ENCODE measurements at places on chromosomes 6 and 20.

- peak; percentile 79 for DNase-seq
Measured at GRCh38 chr6:24493945-24494820, 586 bp upstream of the ALDH5A1 start.

DNA sequence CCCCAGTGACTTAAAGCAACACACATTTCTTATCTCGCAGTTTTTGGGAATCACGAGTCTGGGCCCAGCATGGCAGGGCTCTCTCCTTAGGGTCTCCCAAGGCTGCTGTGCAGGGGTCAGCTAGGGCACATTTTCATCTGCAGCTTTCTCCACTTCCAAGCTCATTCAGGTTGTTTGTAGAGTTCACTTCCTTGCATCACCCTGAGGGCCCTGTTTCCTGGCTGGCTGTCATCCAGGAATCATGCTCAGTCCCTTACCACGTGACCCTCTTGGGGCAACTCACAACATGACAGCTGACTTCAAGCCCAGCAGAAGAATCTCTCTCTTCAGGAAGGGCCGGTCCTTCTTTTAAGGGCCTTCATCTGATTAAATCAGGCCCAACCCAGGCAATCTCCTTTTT is 21.3 kb downstream of the SNAP25 start:
- DNase-seq = no peak

DNA sequence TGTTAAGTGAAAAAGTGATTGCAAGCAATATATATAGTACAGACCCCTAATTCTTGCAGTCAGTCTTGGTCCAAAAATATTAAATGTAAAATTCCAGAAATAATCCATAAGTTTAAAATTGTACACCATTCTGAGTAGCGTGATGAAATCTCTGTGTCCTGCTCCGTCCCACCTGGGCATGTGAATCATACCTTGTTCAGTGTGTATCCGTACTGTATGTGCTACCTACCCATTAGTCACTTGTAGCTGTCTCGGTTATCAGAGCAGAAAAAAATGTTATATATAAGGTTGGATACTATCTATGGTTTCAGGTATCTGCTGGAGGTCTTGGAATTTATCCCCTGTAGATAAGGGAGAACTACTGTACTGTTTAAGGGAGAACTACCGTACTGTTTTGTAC is 16.3 kb downstream of the IRAK1BP1 start:
- no peak for DNase-seq

GRCh38 chr6:36927691-36928546 is 26.6 kb upstream of the PI16 start:
- DNase-seq = no peak

DNA sequence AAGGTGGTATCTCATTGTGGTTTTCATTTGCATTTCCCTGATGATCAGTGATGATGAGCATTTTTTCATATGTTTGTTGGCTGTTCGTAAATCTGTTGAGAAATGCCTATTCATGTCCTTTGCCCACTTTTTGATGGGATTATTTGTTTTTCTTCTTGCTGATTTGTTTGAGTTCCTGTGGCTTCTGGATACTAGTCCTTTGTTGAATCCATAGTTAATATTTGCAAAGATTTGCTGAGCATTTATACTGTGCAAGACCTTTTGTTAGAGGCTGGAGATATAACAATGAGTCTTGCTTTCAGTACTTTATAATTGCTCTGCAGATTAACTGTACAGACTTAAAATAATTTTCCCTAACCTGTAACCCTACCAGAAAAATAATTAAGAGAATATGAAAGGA is 35.6 kb downstream of the PDE7B start:
- no peak for DNase-seq

DNA sequence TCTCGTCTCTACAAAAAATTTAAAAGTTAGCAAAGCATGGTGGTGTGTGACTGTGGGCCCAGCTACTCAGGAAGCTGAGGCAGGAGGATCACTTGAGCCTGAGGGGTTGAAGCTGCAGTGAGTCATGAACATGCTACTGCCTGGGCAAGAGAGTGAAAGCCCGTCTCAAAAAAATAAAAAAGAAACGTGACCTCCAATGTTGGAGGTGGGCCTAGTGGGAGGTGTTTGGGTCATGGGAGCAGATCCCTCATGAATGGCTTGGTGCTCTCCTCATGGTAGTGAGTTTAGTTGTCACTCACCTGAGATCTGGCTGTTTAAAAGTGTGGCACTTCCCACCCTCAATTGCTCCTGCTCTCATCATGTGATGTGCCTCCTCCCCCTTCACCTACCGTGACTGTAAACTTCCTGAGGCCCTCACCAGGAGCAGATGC is 24.3 kb downstream of the RBL1 start:
- no peak for DNase-seq

DNA sequence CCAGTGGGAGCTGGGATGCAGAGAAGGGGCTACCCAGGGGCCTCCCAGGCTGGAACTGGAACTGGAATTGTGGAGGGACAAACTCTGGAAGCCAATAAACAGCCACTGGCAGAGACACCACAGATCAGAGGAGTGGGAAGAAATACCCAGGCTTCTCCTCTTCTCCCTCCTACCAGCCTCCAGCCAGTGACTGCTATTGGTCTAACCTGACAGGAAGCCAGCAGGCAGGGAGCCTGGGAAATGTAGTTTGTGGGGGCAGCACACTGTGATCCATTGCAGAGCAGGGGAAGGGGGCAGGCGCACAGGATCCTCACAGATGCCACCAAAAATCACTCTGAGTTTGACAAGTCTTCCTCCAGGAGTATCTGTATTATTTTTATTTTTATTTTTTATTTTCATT is 12.1 kb upstream of the MLN start:
- DNase-seq = peak; percentile 90

- no peak for DNase-seq
Measured at GRCh38 chr20:3510110-3510509, 39.3 kb downstream of the ATRN start.

DNA sequence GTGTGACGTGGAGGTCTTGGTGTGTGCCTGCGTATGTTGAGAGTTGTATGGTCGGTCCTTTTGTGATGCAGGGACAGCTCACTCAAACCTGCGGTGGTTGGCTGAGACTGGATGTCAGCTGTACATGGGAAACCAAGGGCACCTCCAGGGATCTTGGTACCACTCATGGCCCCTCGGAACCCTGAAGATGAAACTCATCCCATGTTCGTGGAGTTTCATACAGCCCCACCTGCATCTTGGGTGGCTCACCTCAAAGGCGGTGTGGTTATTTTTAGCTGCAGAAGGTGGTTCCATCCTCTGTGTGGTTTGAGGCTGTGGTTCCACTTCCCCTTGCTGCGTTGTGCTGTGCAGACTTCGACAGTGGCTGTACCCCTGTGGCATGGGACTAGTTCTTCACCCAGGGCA is 52.6 kb upstream of the SLC22A1 start:
- DNase-seq = no peak

DNA sequence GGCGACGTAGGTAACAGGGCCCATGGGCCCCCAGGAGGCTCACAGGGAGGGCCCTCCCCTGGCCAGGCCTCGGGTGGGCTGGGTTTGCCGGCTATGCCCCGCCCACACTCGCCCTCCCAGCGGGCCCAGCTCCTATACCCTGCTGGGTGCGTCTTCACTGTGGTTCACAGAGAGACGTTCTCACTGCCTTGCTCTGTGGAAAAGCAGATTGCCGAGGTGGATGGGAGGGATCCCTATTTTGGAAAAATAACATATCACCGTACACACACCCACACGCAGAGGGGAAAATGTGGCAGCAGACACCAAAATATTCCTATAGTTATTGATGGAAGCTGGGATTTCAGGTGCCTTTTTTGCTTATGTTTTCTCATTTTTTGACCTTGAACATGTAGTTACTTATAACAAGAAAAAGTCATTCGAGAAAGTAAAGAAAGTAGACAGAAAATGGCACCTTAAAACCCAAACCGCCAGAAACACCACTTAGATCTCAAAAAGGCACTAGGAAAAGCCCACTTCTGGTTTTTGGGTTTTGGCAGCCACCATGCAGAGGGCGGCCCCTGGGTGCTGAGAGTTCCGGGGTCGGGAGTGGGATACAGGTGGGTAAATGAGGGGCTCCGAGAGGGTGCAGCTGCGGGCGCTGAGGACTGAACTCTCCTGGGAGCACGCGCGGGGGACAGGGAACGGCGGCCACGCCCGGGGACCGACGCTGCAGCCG is 49.4 kb downstream of the TMEM242 start:
- DNase-seq = peak; percentile 43

DNA sequence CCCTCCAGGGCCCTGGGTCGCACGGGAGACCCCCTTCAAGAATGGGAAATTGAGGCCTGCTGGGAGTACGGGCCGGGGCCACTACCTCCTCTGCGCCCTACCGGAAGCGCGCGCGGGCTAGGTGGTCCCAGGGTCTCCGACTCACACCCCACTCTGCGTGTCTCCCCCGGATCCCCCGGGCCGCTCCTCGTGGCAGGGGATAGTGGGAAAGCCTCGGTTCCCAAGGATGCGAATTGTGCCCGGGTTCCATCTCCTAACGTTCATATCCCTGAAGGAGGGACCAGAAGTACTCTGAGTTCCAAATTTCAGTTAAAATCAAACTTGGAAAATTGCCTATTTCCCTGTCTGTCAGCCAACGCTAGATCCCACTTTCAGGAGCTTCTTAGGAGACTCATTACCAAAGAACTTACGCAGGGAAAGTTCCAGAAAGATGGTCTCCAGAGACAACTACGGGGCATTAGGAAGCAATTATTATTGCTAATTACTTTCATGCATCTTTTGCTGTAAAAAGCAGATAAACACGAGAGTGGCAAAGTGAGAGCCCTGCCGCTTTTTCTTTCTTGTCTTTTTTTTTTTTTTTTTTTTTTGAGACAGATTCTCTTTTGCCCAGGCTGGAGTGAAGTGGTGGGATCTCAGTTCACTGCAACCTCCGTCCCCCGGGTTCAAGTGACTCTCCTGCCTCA is 858 bp downstream of the FAM83D start:
- no peak for DNase-seq

GRCh38 chr6:142395768-142396231 is 94.0 kb downstream of the ADGRG6 start:
- no peak for DNase-seq

DNA sequence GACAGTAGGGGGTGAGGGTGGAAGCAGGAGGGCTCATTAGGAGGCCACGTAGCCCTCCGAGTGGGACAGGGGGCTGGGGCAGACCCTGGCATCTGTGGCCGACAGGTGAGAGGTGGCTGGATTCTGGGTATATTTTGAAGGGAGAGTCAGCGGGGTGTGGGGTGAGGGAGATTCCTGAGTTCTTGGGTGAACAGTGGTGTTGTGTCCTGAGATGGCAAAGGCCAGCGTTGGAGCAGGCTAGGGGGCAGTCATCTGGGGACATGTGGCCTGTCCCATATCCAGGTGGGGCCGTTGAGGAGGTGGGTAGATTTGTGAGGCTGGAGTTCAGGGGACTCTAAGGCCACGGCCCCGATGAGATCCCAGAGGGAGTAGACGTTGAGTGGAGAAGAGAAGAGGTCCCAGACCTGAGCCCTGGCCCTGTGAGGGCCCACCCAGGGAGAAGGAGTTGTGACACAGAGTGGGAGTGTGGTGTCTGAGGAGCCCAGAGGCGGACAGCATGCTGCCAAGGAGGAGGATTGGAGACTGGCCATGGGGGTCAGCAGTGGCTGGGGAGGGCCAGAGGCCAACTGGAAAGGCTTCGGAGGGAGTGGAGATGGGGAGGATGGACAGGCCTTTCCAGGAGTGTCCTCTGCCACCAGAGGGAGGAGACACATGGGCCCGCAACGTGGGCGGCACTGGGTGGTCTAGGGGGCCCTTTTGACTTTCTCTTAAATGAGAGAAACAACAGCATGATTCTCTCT is 19.6 kb downstream of the PACSIN1 start:
- no peak for DNase-seq

- no peak for DNase-seq
Measured at GRCh38 chr20:51419231-51419630, 123.3 kb downstream of the NFATC2 start.

- DNase-seq = peak; percentile 36
Measured at GRCh38 chr20:33811776-33812151, 616 bp downstream of the CHMP4B start.

DNA sequence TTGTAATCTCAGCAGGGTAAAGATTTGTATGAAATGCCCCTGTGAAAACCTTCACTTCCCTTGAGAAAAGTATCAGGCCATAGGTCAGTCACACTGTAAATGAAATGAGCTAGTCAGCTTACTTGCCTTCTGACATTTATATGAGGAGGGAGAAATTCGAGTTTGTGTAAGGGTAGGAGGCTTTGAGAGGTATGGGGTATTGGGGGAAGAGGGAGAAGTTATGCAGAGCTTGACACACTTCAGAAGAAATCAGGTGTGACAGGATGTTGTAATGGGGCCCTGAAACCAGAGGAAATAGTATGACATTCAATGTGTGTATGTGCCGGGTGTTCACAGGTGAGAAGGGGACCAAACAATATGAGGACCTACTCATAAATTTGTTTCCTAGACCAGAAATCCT is 64.2 kb upstream of the CCN6 start:
- DNase-seq = no peak

DNA sequence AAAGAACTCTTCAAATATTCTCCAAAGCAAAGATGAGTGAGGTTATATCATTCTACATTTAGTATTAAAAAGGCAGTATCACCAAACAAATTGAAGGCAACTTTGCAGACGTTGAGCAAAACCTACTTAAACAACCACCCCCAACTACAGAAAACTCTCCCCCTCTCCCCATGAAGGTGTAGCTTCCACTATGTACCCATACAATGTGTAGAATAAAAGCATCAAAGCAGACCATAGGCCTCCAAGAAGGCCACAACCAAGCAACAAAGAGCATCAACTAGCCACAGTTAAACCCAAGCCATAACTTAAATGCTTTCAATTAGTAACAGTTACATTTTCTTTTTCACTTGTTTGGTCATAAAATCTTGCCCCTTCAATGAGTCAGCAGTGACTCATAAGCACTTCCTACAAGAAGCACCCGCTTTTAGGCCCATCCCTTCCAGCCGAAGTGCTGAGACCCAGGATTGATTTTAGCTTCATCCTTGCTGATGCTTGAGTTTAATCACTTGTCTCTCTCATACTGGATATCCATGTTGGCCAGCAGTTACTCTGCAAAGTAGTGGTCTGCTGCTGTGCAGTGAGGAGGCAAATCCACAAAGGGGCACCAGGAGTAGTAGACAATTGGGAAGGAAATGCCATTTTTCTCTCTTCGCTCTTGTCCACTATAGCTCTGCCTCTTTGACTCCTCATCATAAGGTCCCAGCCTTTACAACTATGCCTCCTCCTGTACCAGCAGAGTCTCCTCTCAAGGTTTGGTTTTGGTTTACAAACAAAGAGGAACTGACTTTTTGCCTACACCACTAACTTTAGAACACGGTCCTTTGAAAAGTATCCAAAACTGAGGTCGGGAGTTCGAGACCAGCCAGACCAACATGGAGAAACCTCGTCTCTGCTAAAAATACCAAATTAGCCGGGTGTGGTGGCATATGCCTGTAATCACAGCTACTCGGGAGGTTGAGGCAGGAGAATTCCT is 8.4 kb upstream of the NUP153 start:
- no peak for DNase-seq

DNA sequence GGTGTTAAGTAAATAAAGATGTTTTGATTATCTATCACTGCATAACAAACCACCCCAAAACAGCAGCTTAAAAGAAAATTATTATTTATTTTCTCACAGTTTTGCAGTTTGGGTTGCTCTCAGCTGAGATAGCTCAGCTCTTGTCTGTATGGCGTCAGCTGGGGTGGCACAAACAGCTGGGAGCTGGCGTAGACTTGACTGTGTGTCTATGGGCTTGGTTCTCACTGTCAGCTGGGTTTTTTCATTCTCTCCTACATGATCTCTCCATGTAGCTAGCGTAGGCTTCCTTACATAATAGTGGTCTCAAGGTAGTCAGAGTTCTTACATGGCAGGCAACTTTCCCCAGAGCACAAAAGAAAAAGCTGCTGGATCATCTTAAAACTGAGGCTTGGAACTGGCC is 6.5 kb upstream of the TMEM74B start:
- no peak for DNase-seq

GRCh38 chr6:46917002-46917545 is 4.7 kb downstream of the ADGRF5 start:
- DNase-seq = no peak
